Activated naive CD8-positive, alpha-beta T cell treated with anti-CD3 and anti-CD28 coated beads, Interleukin-2, amount 50 U/mL, for 16 hours (primary cell): ENCODE measurements at places on chromosomes 6 and 20.

GRCh38 chr6:160137989-160138835 is 16.6 kb downstream of the SLC22A1 start:
- DNase-seq = peak; percentile 15

GRCh38 chr20:53080687-53080962 is 108.5 kb downstream of the TSHZ2 start:
- DNase-seq = no peak

DNA sequence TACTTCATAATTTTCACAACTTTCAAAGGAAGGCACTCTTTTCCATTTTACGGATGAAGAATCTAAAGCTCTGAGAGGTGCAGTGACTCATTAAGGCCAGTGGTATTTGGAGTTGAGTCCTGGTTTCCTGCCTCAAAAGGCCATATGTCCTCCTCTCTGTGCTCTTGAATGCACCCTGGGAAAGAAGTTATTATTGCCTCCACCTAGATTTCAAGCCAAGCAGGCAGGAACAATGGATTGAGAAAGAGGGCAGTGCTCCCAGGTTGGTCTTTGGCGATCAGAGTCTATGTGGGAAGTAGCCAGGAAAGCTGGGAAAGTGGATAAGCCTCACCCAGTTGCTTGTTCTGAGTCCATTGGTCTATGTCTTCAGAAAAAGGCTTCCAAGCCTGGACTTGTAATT is 165.0 kb downstream of the MAFB start:
- no peak for DNase-seq

- no peak for DNase-seq
These were observed 30.9 kb downstream of the GLP1R start for GRCh38 chr6:39079197-39080125.

DNA sequence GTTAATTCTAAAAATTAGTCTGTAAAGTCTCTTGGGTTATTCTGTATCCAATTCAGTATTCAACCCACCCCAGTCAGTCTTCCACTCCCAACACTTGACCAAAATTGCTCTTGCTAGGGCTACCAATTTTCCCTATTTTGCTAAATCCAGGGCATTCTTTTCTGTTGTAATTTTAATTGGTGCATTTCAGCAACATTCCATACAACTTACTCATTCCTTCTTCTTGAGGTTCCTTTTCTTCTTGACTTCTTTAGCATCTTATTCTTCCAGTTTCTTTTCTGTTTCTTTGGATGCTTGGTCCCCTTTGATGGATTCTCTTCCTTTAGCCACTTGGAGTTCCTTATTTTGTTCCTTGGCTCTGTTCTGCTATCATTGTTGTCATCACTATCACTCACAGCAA is 11.2 kb upstream of the GRM1 start:
- no peak for DNase-seq

DNA sequence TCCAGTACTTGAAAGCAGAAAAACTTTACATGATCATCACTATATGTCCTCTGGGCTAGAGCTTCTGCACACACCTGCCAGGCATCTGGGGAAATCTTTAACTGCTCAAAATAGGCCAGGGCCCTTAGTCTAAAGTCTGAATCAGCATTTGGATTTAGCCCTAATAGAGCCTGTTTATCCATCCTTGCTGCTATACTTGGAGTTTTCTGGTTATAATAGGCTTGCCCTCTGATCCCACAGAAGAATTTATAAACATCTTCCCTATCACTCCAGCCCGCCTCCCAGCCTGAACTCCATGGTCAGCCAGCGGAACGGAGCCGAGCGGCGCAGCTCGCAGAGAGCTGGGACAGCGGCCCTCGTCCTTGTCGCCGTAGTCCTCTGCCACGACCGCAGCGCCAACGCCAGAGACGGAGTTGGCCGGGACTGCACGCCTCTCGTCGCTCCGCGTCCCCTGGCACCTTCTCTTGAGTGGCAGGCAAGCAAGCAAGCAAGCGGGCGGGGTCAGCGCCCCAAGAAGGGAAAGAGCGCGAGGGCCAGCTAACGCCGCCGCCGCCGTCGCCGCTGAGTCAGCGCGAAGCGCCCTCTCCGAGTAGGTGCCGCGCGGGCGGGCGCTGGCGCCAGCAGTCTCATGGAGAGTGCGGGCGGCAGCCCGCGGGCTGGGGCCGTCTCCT is 25.4 kb upstream of the ASIP start:
- DNase-seq = peak; percentile 1

GRCh38 chr6:14349507-14349906 is 231.9 kb downstream of the CD83 start:
- DNase-seq = no peak

GRCh38 chr6:45882671-45883070 is 133.0 kb downstream of the CLIC5 start:
- no peak for DNase-seq

DNA sequence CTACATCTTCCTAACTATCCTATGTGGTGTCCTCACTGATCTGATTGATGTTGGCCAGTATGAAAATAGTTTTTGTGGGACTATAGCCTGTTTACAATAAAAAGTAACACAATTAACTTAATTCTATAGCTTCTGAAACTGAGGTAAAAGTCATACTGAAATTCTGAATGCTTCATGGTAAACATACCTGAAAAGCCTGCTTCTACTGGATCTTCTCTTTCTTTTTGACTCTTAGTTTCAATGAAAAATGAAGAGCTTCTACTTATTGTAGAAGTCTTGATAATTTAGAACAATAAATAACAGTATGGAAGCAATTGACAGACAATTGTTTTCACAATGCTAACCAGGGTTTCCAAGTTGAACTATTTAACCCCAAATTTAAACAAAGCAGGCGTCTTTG is 383.9 kb upstream of the MMS22L start:
- no peak for DNase-seq

GRCh38 chr20:57476084-57476526 is 48.8 kb downstream of the CTCFL start:
- no peak for DNase-seq

DNA sequence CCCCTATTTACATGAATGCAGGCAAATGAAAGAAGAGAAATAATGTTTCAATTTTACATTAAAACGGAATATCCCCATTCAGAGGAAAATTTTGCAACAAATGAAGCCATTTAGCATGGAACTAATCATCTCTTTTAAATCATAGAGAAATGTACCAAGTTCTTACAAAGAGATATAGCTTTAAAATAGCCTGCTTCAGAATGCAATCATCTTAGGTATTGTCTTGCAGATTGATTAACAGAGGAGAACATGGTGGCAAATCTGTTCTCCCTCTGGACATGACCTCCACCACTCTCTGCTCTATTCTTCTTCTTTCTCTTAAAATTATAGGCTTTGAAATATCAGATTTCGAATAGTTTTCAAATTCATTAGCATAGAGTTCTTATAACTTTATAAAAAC is 155.7 kb upstream of the DTNBP1 start:
- DNase-seq = no peak

GRCh38 chr20:8808202-8808535 is 260.7 kb upstream of the PLCB4 start:
- no peak for DNase-seq

- DNase-seq = no peak
These were observed 120.1 kb downstream of the JPH2 start for GRCh38 chr20:44066645-44067606.

DNA sequence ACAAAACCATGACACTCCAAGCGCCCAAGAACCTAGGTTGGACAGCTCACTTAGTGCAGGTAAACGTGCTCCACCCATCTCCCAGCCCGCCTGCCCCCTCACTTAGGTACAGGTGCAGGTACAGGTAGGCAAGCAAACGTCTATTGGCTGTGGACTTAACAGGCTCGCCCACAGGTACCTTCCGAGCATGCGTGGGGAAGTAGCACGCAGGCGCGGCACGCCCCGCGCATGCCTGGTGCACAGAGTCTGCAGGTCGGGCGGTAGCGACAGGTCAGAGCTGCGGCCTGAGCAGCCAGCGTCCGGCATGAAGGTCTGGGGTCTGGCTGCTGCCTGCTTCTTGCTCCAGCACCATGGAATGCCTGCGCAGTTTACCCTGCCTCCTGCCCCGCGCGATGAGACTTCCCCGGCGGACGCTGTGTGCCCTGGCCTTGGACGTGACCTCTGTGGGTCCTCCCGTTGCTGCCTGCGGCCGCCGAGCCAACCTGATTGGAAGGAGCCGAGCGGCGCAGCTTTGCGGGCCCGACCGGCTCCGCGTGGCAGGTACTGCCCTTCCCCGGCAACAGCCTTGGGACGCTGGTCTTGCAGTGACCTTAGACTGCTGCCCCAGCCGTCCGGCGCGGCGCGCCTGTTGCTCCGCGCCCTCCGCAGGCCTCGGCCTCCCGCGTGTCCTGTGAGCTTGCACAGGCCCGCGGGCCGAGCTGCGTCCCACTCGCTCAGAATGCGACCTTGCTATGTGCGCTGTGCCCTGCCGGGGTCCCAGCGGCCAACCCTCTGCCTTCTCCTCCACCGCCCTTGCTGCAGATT is at the start of gene MRS2:
Gene MRS2, plus strand, starts transcription at position 240 of the 804 bp plus-strand sequence. Its CDS starts 111 bp downstream, at position 351.
- DNase-seq = peak; percentile 48

- DNase-seq = no peak
These were observed 2.8 kb upstream of the VWA7 start for GRCh38 chr6:31779908-31780307.

GRCh38 chr6:52482903-52483670 is 62.9 kb downstream of the EFHC1 start:
- no peak for DNase-seq

- no peak for DNase-seq
These were observed 5.2 kb downstream of the FOXO3 start for GRCh38 chr6:108565893-108566292.

GRCh38 chr6:63466242-63466733 is 106.0 kb upstream of the LOC128125822 start:
- DNase-seq = no peak

GRCh38 chr6:123901436-123901835 is 97.8 kb downstream of the NKAIN2 start:
- no peak for DNase-seq

DNA sequence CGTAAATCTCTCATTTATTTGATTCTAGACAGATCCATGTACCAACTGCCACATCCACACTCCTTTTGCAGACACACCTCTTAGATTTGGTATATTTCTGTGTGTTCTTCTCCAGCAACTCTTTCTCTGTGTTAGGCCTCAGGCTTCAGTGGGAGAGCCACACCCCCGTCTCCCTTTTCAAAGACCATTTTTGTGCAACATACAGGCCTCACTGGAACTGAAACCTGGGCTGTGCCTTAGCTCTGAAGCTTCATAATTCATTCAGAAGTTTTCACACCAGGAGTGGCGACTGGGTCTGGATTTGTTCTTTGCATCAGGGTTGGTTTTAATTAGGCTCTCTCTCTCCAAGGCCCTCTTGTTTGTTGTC is 170.2 kb downstream of the THBS2 start:
- DNase-seq = no peak

- no peak for DNase-seq
These were observed 3.6 kb upstream of the MICA start for GRCh38 chr6:31399589-31400466.

GRCh38 chr6:79787626-79788025 is 156.5 kb downstream of the SH3BGRL2 start:
- DNase-seq = no peak

DNA sequence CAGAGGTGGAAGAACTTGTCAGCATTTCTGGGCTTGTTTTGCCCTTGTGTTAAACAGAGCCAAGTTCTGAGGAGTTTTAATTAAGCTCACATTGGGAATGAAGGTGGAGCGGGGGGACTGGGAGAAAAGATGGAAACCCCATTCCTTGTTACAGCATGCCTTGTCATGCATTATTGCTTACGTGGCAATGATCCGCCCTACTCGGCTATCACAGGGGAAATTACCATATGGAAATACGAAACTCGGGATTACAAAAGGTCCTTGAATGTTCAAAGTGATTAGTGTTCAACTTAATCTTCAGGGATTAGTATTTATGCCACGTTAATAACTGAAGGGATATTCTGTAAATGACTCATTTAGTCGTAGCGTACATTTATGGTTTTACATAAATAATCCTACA is 86.4 kb downstream of the MAP3K7 start:
- no peak for DNase-seq

DNA sequence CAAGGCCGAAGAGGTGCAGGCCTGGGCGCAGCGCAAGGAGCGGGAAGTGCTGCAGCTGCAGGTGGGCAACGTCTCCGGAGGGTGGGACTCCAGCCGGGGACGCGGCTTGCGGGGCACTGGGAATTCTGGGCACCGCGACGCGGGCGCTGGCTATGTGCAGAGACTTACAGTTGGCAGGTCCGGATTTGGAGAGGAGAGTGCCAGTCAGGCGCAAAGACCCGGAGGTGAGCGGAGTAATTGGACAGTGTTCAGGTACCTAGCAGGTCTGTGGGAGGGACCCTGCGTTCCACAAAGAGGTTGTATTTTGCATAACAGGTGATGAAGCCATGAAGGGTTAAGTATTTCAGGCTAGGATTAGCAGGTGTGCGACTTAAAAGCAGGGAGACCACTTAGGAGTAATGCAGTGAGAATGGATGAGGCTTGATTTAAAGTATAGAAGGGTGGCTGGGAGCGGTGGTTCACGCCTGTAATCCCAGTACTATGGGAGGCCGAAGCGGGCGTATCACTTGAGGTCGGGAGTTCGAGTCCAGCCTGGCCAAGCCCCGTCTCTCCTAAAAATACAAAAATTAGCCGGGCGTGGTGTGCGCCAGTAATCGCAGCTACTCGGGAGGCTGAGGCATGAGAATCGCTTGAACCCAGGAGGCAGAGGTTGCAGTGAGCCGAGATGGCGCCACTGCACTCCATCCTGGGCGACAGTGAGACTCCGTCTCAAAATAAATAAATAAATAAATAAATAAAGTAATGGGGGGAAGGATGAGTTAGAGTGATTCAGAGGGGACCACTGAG is 1.0 kb downstream of the MRPS26 start:
- DNase-seq = no peak

DNA sequence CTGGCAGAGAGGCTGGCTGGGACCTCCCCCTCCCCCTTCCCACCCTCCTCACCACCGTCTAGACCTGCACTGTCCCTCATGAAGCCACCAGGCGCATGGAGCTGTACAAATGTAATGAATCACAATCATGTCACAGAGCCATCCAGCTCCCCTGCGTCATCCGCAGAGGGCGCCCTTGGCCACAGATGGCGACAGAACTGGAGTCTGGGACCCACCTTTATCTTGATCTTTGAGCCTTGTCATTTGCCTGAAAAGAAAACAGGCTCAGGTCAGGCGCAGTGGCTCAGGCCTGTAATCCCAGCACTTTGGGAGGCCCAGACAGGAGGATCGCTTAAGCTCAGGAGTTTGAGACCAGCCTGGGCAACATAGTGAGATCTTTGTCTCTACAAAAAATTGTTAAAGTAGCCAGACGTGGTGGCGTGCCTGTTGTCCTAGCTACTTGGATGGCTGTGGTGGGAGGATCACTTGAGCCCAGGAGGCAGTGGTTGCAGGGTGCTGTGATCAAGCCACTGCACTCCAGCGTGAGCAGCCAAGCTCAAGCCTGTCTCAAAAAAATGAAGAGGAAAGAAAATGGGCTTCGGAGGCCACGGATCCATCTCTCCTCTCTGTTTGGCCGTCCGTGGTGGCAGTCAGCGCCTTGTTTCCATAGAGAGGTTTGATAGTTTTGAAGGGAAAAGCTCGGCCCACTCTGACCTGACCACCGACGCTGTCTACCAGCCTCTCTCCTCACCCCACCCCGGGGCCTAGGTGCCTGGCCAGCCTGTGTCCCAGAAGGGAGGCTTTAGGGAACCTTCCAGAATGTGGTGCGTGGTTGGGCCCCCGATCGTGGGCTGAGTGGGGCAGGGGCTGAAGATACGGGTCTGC is 6.2 kb downstream of the COL9A3 start:
- no peak for DNase-seq

GRCh38 chr20:46195264-46196036 is 77.3 kb downstream of the CD40 start:
- no peak for DNase-seq

GRCh38 chr6:122791310-122791679 is 2.2 kb downstream of the SMPDL3A start:
- no peak for DNase-seq
